Spleen (tissue), 13 donors: ENCODE measurements at places on chromosomes 11 and 22.

DNA sequence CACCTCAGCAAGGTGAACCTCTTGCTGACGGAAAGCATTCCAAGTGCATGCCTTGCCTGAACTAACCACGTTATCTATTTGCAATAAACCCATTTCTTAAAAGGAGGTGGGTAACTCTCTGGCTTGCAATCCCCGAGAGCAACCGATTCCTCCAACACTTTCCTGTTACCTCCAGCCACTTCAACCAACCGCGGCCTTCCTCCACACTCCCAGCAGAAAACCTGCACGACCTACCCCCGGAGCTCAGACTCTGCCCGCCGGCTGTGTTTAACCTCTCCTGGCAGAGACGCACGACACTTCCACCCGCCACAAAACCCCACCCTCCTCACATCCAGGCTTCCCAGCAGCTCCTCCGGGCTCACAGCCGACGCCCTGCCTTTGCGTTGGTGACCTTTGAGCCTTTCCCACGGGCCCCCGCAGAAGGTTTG is 708 bp downstream of the SCO2 start:
- no peak for DNase-seq

DNA sequence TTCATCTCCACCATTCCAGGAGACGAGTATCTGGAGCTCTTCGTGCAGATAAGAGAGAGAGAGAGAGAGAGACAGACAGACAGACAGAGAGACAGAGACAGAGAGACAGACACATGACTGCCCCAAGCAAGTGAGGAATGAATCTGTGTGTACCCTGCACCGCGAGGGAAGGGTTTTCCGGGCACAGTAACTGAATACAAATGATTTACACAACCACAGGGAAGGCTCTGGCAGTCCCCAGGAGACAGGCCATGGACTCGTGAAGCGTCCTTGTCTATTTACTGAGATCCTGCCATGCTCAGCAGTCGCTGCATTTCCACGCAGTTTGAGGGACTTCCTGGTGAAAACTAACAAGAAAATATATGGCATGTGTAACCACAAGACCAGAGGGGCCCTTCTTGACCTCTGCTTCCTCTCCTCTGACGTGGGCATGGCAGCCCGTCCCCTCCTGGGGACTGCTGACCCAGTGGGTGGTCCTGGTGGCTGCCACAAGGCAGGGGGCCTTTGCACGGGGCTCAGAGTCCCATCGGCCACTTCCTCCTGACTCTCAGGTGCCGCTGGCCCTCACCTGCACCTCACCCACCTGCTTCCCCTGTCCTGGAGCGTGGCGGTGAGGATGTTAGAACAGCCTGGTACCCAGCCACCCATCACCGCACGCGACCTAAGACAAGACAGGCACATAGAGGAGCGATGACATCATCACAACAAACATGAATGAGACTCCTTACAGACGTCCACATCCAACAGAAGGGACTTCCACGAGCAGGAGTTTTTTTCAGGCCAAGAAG is 75.9 kb downstream of the PHF21B start:
- DNase-seq: no peak

- DNase-seq: no peak
Measured at GRCh38 chr22:44939451-44939850, 70.4 kb downstream of the PHF21B start.

DNA sequence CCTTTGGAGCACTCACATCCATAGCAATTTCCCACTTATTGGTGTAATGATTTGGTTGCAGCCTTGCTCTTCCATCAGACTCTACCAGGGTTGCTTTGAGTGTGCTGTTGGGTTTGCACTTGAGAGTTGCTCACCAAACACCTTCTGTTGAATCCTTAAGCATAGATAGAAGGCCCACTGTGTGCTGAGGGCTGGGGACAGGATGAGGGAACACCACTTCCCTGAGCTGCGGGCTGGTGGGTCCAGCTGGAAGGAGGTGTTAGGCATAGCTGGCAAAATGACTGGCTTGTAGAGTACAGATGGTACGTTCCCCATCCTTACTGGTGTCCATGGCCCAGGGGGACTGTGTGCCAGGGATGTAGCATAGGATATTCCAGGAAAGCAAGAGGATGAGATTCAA is 3.9 kb downstream of the PRDM11 start:
- DNase-seq: peak; percentile 42

DNA sequence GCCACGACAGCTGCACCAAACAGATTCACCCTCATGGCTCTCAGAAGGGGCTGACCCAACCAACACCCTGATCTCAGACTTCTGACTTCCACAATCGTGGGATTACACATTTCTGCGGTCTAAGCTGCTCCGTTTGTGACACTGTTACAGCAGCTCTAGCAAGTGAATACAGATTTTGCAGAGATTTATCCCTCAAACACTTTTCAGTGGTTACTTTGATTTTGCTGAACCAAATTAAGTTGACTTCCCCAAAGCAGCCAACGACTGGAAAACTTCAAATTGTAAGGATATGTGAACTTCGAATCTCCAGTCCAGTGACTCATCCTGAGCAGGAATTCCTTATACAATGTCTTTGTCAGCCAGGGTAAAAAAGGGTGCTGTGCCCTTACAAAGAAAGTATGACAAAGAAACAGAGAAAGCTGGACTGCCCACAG is 14.8 kb upstream of the INCENP start:
- DNase-seq: no peak

- peak; percentile 63 for DNase-seq
Measured at GRCh38 chr11:1353383-1354124, 36.2 kb upstream of the BRSK2 start.

GRCh38 chr22:47801541-47802245 is 1039.2 kb downstream of the TBC1D22A start:
- DNase-seq: peak; percentile 48

DNA sequence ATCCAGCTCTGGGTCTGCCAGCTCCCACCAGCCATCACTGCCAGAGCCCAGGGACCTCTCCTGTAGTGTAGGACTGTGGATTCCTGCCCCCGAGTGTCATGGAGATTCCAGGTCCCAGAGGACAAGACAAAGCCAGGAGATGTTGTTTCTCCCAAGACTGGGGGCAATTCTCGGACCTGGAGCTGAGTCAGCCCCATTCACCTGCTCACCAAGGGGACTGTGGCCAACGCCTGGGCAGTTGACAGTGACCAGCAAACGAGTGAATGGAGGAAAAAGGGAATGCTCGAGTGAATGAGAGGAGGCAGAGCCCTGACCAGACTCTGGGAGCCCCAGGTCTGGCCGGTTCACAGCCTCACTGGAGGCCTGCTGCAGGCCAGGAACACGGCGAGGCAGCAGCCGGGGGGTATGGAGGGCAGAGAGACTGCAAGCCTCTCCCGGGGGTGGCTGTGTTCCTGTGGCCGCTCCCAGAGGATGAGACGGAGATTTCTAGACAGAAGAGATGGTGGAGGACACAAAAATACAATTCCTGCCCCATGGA is 61.3 kb upstream of the PRR5 start:
- peak; percentile 41 for DNase-seq

- DNase-seq: peak; percentile 87
Measured at GRCh38 chr22:37229012-37229804, 14.9 kb downstream of the RAC2 start.

GRCh38 chr11:114083391-114084252 is 24.1 kb downstream of the ZBTB16 start:
- no peak for DNase-seq

- no peak for DNase-seq
Measured at GRCh38 chr11:58490827-58491226, 17.1 kb downstream of the OR5B21 start.

GRCh38 chr11:67285541-67286498 is 3.3 kb upstream of the ANKRD13D start:
- peak; percentile 89 for DNase-seq

GRCh38 chr11:65552388-65552951 is 5.7 kb downstream of the LTBP3 start:
- no peak for DNase-seq

DNA sequence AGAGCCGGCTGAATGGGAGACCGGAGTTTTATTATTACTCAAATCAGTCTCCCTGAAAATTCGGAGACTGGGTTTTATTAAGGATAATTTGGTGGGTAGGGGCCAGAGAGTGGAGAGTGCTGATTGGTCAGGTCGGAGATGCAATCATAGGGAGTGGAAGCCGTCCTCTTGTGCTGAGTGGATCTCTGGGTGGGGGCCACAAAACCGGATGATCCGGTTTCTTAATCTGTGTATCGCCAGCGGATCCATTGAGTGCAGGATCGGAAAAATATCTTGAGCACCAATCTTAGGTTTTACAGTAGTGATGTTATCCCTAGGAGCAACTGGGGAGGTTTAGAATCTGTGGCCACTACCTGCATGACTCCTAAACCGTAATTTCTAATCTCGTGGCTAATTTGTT is 886 bp upstream of the NIPSNAP1 start:
- no peak for DNase-seq

DNA sequence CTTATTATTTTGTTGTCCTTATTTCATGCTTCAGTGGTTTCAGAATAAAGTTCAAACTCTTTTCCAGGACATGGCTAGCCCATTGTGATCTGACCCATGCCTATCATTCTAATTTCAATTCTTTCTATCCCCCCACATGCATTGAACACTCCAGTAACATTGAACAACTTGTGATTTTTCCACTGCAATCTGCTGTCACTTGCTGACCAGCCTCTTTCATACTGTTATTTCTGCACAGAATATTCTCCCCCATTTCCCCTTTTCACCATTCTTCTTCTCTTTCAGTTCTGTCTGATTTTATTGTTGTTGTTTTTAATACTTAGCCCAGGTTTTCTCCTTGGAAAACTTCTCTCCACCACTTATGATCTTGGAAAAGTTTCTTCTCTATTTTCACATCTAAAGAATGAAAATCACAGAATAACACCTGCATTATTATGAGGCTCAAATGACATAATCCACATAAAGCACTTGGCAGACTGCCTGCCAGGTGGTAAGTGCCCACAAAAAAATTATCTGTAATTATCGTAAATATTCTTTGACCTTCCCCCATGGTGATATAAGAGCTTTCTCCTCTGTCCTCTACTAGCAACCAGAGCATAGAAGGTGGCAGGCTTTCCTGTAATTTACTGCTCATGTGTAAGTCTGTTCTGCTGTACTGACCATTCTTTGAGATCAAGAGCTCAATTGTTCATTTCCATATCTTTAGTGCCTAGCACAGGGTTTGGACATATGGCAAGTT is 51.9 kb upstream of the EED start:
- no peak for DNase-seq

DNA sequence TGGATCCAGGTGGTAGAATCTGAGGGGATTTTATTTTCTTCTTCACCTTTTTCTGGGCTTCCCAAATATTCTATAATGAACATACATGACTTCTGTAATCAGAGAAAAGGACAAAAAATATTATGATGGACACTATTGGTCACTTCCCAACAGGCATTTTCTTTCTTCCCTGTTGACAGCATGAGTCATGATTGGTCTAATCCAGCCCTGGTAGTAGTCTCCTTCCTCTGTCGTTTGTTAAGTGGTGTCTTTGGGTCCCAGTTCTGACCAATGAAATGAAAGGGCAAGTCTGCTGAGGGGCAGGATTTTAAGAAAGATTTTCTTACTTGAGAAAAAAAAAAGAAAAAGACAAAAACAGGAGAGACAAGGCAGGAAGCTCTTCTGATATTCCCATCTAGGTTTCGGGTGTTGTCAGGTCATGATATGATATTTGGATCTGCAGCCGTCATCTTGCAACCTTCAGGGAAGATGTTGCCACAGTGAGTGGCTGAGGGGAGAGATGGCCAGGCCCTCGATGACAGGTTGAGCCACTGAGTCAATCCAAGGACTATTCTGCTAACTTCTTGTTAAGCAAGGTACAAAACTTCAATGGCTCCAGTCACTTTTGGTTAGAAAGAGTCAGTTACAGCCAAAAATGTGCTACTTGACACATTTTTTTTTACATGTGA is 23.3 kb upstream of the PLEKHB1 start:
- DNase-seq: no peak

GRCh38 chr11:26418386-26418912 is 86.5 kb downstream of the ANO3 start:
- no peak for DNase-seq

- DNase-seq: no peak
Measured at GRCh38 chr11:131851964-131852755, 481.7 kb downstream of the NTM start.

DNA sequence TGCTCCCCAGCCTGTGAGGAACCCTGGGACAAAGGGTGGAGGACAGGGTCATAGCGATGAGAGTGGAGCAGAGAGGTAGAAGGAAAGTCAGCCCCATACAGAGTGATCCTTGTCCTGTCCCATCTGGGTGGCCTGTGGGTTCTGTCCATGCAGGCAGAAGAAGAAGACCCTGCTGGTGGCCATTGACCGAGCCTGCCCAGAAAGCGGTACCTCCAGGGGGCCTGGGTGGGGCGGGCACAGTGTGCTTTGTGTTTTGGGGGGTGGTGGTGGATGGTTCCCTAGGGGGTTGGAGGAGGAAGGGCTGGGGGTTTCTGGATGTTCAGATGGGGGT is 7.9 kb downstream of the SIDT2 start:
- DNase-seq: peak; percentile 71
